ENCODE measurements at places on chromosomes 16 and 17. TPM values are rescaled to one million over a fixed set of nuclear protein-coding genes. Genes with fewer than 3 reads are reported as not detected.
A peak's percentile ranks its signal among the peaks of the same experiment; 100 is the strongest.

PPM1E gene
- 0.14 TPM for total RNA-seq

RMI2 gene
- total RNA-seq: 29.2 TPM

HP gene
- 5.3 TPM for total RNA-seq

RBFOX1 gene
- total RNA-seq: 0.52 TPM

DNA sequence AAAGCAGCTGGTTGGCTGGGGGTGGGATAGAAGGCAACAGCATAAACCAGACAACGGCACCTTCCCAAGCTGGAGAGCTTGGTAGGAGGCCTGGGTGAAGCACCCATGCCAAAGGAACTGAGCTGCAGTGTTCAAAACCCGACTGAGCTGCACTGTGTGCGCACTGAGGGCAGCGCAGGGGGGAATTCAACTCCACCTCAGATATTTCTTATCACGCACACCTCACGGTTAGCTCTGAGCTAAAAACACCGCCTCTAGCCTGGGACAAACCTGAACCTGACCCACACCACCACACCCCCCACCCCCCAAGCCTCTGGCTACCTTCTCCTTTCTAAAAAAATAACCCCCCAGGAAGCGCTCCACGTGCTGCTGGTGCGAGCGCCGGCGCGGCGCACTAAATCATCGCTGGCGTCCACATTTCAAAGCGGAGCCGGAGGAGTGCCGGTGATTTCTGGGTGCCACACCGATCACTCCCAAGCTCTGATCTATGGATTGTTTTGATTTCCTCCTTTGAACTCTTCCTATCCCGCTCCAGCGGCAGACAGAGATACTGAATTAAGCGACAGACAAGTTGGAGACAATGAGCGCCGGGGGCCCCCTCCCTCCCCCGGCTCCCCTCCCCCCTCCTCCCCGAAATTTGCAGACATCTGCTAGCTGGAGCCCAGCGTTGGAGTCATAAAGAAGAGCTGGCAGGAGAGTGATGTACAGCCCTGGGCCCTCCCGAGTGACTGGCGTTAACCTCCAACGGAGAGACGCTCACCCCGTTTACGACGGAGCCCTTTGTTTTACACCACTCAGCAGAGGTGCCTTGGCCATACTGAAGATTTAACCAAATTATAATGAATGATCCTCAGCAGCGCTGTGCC, 85.0 kb downstream of the NOG start:
- peak; percentile 15 for DNase-seq

DNA sequence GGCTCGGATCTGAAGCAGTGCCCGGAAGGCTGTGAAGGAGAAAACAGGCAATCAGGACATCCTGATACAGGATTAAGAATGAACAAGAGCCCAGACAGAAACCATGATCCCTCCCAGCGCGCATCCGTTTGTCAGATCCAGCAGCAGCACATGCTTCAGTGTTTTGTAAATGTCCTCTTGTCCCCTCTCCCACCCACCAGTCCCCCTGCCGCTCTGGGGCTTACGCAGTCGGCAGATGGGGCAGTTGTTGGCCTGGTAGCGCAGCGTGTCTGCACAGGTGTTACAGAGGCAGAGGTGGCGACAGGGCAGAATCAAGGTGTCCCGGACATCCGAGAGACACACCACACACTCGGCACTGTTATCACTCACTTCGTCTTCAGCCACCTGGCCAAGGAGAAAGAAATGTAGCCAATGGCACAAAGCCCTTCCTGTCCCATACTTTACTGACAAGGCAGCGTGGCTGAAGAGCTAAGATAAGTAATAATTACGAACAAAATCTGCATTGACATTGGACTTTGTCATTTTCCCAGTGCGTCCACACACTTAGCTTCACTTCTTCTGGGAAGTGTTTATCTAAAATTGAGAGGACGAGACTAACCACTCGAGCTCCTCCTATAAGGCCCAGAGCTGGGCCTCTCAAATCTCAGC, 20.7 kb upstream of the FOXJ1 start:
- no peak for DNase-seq

DNA sequence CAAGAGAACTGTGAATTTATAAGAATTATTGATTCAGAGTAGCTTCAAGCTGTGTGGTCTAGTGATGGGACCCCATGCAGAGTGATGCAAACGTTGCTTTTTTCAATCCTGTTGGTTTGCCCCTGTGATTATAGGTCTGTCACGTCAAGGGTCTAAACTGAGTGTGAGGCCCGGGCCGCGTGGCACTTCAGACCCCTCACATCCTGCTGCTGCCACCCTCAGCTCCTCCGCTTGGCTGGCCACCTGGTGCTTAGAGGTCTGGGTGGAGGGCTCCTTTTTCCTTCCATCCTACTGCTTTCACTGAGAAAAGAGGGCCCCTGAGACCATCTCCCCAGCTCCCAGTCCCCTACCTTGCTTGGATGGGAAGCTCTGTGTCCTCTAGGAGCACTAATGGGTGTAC, 12.0 kb downstream of the MYL4 start:
- no peak for DNase-seq

GRCh38 chr16:46568472-46569230, 52.5 kb downstream of the SHCBP1 start:
- DNase-seq: no peak

DNA sequence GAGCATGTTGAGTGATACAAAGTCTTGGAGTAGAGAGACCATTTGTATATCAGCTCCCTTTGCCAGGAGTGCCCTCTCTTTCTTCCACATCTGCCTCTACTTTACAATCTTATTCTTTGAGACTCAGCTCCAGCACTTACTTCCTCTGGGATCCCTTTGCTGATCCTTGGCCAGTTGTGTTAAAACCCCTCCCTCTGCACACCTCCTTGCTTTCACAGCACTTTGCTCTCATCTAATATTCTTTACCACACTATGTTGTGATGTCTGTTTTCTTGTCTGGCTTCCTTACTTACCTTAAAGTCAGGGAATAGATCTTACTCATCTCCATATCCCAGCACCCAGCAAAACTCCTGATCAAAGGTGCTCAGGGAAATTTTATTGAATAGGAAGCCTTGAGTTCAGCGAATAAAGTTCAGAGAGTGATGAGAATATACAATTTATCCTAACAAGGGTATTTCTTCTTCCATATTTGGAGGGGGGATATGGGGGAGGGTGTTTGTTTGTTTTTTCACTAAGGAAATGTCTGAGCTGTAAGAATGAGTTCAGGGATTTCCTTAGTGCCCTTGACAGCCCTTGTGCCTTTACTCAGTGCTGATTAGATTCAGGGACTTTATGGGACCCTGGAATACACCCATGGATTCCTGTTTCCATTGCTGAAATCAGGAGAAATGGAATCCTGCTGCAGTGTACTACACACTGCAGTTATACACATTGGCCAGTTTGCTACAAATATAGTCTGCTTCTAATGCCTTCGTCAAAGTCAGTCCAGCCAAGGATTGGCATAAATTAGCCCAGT, 32.0 kb downstream of the MRTFB start:
- DNase-seq: no peak

GRCh38 chr17:49618028-49618611, 42.4 kb downstream of the NXPH3 start:
- no peak for DNase-seq

DNA sequence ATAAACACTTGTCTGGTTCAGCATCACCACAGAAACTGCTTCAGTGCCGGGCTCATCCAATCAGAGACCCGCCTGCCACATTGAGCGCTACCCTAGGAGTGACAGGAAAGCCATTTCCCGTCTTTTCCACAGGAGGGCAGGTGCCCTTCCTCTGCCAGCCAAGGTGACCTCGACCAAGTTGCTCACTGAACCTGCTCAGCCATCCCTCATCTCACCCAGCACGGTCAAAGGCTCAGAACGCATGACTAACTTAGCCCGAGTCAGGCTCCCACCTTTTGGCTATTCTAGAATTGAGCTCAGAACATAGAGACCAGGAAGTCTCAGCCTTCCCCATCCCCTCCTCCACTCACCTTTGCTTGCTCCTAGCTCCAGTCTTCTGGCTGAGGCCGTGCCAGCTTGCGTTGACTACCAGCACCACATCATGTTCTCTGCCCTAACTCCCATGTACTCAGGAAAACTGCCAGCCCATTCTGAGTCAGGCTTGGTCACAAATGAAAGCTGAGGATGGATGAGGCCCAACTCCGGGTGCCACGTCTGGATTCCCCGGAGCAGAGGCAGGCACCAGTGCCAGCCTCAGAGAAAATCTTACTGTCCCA, 15.6 kb downstream of the MRPS23 start:
- no peak for DNase-seq

DNA sequence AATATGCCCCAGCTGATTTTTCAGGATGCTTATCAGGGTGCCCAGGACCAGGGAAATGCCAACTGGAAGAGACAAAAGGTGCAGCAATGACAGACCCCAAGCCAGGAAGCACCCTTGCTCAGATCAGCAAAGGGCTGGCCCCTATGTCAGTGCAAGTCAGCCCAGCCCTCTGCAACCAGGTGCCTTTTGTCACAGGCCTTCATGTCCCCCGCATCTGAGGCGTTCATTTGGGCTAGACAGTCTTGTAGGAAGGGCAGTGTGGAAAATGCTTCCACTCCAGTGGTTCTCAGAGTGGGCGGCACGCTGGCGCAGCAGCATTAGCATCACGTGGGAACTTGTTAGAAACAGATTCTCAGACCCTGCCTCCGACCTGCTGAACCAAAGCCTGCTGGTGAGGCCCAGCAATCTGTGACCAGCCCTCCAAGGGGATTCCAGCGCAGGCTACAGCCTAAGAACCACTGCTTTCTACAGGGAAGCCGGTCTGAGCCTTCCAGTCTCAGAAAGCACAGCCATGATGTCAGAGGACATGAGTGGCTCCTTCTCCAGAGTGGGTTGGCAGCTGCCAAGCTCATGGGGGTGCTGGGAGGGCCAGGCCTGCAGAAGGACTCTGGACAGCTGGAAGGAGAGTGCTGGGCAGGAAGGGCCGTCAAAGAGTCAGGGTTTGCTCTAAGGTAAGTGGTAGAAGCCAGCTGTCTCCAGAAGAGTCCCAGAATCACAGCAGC, 13.1 kb downstream of the SLC47A2 start:
- no peak for DNase-seq

DNA sequence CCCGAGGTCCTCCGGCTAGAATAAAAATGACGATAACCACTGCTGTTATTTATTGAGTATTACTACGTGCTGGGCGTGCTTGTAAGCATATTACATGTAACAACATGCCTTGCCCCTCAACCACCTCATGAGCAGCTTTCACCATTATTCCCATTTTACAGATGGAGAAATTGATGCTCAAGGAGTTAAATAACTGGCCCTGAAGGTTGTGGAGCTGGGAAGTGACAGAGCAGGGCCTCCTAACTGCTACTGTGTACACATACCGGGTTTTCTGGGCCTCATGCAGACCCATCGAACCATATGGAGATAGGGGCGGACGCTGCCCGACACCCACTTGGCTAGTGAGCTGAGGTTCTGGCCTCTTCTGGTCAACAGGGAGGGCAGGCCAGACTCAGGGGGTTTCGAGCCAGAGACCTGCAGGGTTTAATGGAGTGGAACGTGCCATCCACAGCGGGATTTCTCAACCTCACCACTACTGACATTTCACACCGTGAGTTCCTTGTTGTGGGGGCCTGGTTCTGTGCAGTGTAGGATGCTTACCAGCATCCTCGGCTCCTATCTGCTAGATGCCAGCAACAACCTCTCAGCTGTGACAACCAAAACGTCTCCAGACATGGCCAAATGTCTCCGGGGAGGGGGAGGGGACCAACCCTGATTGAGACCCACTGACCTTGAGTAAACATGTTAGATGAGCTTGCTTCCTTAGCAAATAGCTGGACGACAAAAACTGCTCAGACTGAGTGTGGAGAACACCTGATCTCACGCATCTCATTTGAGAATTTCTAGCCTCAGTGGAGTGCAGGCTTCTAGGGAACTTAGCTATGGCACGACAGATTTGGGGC, 432.0 kb downstream of the SLC39A11 start:
- no peak for DNase-seq

- no peak for DNase-seq
Observed at GRCh38 chr17:1486802-1487695, 5.4 kb downstream of the MYO1C start.

GRCh38 chr17:44807817-44808155, 22.3 kb downstream of the GJC1 start:
- DNase-seq: no peak

DNA sequence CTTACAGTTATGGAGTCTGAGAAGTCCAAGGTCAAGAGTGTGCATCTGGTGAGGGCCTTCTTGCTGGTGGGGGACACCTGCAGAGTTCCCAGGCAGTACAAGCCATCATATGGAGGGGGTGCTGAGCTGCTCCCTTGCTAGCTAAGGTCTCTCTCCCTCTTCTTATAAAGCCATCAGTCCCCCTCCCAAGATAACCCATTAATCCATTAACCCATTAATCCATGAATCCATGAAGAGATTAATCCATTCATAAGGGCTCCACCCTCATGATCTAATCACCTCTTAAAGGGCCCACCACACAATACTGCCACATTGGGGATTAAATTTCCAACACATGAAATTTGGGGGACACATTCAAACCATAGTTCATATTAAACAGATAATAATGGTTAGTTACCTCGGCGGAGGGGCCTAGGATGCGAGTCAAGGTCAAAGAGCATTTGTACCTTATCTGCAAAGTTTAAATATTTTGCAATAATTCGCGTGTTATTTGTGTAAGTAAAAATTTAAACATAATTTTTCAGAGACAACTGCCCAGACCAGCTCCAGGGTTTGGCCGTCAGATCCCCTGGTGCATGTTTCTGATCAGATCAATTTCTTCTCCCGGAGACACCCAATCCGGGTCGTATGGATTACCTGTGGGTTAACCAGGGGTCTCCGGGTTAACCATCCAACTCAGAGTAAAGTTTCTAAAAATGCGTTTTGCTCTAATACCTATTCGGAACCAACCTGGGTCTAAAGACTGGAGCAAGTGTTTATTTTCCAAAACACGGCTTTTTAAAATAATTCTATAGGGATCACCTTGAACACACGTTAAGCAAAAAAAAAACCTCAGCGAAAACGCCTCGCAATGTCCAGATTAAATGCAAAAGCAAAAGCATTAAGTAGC, 740 bp upstream of the POLR3E start:
- DNase-seq: no peak

GRCh38 chr17:44219108-44219615, 313 bp downstream of the UBTF start:
- DNase-seq: no peak

- no peak for DNase-seq
Observed at GRCh38 chr16:46932802-46933201, 40.7 kb downstream of the DNAJA2 start.

- no peak for DNase-seq
Observed at GRCh38 chr17:35560703-35561102, at the start of gene SLFN14. Gene SLFN14, minus strand, starts transcription at chr17:35560819. Its CDS starts 2,757 bp downstream, at chr17:35558062.

GRCh38 chr17:2929881-2930533, 133.4 kb downstream of the OR1D5 start:
- DNase-seq: no peak

DNA sequence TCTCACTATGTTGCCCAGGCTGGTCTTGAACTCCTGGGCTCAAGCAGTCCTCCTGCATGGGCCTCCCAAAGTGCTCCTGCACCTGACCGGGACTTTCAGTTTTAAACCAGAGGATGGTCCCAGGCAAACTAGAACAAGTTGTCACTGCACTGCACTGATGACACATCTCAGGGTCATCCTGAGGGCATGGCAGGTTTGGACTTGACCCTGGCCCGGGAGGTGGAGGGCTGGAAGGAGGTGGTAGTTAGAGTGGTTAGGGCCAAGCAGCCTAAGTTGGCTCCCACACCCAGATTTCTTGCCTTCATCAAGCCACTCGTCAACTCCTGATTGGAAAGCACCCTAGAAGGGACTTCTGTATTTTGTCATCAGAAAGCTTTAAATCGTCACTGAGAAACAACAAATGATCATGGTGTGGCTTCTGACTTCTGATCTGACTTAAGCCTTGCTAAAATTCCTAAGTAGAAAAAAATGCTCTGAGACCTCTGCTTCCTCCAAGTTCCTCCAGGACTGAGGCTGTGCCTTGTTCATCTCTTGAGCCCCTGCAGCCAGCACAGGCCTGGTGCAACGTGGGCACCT, 43.5 kb downstream of the EMP2 start:
- DNase-seq: no peak
